ENCODE measurements at places on chromosomes 13 and 19.

DNA sequence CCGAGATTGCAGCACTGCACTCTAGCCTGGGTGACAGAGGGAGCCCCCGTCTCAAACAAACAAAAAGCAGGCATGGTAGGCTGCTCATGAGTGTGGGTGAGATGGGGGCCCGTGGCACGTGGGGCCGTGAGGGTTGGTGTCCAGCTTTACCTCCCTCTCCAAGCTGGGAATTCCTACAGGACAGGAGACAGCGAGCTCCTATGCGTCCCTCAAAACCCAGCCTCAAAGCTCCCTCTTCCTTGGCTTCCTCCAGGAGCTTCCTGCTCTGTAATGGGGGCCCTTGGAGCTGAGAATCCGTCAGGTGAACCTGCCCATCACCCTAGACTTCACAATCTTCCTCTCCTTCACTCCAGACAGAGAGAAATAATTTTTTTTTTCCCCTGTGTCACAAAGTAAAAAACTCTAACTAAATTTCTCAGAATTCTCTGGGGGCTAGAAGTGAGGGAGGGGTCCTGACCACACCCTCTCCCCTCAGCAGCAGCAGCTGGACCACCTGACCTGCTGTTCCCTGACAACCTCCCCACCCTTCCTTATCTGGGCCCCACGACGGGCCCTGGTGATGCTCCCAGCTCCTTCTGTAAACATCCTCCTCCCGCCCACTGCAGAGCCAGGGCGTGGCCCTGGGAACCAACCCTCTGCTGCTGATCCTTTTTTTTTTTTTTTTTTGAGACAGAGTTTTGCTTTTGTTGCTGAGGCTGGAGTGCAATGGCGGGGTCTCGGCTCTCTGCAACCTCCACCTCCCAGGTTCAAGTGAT lies 22.1 kb upstream of the WDR18 start:
- no peak for DNase-seq

GRCh38 chr13:41008349-41008980 lies 10.7 kb downstream of the ELF1 start:
- no peak for DNase-seq

DNA sequence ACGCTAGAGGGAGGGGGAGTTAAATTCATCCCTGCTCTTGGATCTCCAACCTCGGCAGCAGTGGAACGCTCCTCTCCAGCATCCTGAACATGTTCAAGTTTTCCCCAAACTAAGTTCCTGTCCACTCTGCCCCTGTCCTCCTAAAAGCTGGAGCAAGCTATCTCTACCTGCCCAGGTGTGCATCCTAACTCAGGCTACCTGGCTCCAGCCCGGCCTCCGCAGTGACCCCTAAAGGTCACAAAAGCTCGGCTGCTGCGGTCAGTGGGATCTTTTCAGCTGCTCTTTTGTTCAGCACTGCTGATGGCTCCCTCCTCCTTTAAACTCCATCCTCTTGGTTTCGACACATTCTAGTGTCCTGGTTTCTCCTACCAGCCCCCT lies 1.4 kb downstream of the DCUN1D2 start:
- DNase-seq: no peak

- DNase-seq: no peak
Observed at GRCh38 chr19:36488118-36488845, 1.1 kb downstream of the ZNF566 start.

GRCh38 chr19:2315818-2316353 lies 7.9 kb upstream of the LINGO3 start:
- DNase-seq: peak; percentile 81

DNA sequence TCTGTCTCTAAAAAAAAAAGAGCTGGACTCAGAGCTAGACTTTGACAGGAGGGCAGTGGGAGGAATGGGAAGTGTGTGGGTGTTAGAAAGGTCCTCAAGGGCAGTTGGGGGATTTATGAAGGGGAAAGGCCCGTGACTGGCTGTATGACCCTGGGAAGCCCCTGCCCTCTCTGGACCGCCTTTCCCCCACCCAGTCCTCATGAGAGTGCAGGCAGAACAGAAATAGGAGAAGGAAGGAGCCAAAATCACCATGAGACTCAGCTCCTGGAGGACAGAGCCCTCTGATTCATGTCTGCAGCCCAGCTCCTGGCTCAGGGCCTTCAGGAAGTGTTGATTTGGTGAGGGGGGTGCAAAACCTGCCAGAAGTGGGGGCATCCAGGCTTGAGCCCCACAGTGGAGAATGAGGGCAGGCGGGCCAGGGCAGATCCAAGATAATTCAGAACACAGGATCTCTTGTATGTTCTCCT lies 8.7 kb upstream of the SMG9 start:
- DNase-seq: no peak

DNA sequence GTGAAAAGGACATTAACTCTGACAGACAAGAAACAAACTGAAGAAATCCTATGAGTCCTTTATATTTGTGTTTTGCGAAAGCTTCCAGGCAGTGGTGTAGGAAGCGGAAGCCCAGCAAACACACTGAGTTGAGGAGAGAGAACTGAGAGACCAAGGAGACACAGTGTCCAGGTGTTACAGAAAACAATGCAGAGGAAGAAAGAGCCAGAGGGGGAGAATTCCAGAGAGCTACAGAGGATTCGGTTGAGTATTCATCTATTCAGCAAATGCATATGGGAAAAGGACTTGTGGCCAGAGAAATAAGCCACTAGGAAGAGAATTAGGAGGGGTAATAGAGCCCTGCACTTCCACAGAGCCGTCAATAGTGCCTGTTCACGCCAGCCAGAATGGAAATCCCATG lies 183.5 kb downstream of the LIG4 start:
- DNase-seq: no peak

GRCh38 chr13:52127783-52128702 lies 830 bp downstream of the NEK5 start:
- DNase-seq: peak; percentile 58

GRCh38 chr13:76523740-76524340 lies 362.4 kb downstream of the KCTD12 start:
- no peak for DNase-seq

DNA sequence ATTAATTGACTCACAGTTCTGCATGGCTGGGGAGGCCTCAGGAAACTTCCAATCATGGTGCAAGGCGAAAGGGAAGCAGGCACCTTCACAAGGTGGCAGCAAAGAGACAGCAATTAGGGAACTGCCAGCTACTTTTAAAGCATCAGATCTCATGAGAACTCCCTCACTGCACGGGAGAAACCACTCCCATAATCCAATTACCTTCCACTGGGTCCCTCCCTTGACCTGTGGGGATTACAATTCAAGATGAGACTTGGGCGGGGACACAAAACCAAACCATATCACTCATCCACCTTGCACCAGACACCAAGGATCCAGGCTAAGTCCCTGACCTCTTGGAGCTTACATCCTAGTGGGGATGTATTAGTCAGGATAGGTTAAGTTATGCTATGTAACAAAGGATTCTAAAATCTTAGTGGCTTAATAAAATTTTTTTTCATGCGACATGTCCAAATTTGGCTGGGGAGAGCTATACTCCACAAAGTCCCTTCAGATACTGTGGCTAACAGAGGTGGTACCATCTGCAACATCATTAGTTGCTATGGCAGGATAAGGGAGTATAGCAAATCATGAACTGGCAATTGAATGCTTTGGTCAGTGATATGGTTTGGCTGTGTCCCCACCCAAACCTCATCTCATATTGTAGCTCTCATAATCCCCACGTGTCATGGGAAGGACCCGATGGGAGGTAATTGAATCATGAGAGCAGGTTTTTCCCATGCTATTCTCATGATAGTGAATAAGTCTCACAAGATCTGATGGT lies 8.3 kb upstream of the FAM187B start:
- DNase-seq: no peak

- no peak for DNase-seq
Observed at GRCh38 chr19:5078666-5079065, 109.8 kb downstream of the KDM4B start.
